ENCODE measurements at places on chromosomes 6 and 20.

- no peak for DNase-seq
Observed at GRCh38 chr6:170459451-170459850, 93.7 kb downstream of the PSMB1 start.

GRCh38 chr6:9539231-9539755 lies 875.6 kb downstream of the TFAP2A start:
- DNase-seq, result no peak

- no peak for DNase-seq
Observed at GRCh38 chr6:14440940-14441781, 323.6 kb downstream of the CD83 start.

DNA sequence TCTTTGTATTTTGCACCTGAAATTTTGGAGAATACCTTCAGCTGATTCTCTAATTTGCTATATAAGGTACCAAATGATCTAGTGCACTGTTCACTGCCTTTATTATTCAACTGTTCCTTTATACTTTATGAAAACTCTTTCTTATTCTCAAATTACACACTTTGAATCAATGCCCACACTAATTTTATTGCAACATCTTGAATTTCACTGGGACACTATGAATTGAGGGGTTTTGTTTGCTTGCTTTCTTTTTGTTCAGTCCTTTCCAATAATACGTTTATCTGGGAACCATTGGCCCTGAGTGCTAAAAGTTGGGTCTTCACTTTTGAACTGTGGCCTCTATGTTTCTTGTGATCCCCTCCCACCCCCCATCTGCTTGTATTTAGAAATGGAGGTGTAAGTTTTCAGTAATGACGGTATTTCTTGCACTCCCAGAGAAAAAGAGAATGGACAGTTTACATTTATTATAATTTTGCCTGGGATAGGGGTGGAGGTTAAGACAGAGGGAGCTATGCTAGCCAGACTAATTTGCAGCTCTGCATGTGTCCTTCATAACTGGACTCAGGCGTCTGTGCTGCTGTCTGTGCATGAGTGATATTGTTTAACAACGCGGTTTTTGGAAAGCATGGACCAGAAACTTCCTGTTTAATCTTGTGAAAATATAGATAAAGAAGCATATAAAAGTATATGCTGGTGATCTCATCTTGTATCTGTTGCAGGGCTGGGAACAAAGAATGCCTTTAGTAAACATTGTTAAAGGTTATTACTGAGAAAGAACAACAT lies 98.1 kb downstream of the DNAH8 start:
- no peak for DNase-seq

- no peak for DNase-seq
Observed at GRCh38 chr20:665276-665675, 10.3 kb downstream of the SCRT2 start.

DNA sequence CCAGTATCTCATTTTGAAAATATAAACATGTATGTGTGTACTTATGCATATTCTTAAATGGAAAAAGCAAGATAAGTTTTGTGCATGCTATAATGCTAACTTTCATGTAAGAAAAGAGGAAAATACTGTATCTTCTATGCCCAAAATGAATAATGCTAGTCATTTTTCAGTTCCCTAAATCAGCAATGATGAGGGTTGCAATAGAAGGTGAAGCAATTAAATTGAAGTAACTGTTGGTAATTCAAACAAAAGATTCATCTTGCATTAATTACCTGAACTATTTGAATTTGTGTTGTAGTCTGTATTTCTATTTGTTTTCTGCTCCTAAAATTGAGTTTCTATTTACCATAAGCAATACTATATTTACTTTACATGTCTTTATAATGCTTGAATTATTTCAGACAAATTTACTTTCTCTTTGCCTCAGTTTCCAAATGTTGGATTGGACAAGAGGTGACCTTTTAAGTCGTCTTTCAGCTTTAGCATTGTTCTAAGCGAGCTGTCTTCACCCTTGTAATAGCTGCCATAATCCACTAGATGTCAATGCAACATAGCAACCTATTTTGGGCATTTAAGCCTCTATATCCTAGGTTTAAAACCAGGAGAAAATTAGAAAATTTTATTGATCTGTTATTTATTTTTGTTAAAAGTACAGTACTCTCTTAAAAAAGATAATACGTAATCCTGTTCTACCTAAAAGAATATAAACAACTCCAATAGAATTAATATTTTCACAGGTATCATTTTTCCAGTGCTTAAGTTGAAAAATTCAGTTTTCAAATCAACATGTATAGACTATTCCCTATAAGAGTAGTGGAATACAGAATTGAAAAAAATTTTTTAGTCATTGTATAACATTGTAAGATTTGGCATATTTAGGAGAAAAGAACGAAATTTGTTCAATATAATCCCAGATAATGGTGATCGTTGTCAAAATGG lies 52.3 kb upstream of the IFNGR1 start:
- no peak for DNase-seq

GRCh38 chr6:10719296-10719963 lies 3.4 kb upstream of the TMEM14C start:
- DNase-seq, result peak; percentile 68

DNA sequence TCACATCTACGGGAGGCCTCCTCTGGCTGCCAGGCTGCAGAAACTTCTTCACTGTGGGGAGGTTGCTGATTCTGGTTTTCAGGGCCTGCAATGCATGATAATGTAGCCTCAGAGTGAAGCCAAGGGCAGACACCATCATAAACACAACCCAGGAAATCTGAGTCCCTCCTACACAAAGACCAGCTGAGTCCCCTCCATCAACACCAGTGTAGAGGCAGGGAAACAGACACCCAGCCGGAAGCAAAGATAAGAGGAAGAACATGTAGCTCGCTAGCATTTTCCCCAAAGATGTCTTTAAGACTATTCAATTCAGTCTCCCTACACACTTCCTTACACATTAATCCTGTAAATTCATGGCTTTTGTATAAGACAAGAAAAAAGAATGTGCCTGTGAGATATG lies 23.6 kb downstream of the GSTA2 start:
- no peak for DNase-seq

GRCh38 chr20:36097337-36098151 lies 57.0 kb upstream of the EPB41L1 start:
- DNase-seq, result no peak

DNA sequence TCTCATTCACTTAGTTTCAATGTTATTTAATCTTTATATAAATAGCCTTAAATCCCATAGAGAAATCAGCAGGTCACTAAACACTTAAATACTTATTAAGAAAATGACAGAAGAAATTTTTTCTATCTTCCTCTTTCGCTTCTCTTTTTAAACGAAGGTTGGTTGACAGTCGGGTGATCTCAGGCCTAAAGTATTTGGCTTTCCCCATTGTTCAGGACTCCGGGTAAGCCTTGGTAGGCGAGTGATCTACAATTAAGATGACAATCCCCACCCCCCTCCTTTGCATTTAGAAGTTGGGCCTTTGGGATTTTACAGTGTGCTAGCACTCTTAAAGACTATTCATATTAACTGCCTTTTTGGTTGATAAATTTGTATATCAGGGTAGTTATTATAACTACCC lies 19.7 kb upstream of the UTRN start:
- no peak for DNase-seq

DNA sequence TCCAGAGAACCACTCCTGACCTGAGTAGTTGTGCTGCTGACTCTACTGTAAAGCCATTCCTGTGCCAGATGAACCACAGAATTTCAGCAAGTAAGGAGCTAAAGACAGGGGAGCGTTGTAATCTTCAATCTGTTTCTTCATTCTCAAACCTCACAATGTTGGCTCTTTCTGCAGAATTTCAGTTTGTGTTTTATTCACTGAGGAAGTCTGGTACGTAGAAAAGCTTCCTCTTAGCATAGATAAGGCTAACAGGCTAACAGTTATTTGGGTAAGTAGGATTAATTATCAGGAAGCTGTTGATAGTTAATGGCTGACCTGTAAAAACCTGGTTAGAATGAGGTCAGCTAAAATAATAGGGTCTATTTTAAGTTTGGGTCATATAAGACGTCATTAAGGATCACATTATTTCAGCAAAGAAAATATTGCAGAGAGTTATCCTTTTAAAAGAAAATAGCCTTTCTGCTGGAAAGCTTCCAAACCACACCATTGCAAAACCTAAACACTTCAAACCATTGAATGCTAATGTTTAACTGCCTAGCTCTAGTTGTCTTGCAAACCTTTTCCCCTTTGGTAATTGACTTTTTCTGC lies 14.1 kb upstream of the TENT5A start:
- DNase-seq, result no peak

- no peak for DNase-seq
Observed at GRCh38 chr20:37519508-37520418, 1.3 kb upstream of the NNAT start.

GRCh38 chr6:170383466-170384035 lies 77.0 kb downstream of the FAM120B start:
- DNase-seq, result no peak

GRCh38 chr6:149967591-149967990 lies 3.8 kb downstream of the ULBP1 start:
- no peak for DNase-seq

GRCh38 chr6:158411998-158412397 lies 99.7 kb downstream of the TULP4 start:
- DNase-seq, result no peak

- DNase-seq, result no peak
Observed at GRCh38 chr6:99416892-99417767, 8.0 kb downstream of the PNISR start.

GRCh38 chr6:156406688-156407087 lies 370.5 kb upstream of the ARID1B start:
- DNase-seq, result no peak

DNA sequence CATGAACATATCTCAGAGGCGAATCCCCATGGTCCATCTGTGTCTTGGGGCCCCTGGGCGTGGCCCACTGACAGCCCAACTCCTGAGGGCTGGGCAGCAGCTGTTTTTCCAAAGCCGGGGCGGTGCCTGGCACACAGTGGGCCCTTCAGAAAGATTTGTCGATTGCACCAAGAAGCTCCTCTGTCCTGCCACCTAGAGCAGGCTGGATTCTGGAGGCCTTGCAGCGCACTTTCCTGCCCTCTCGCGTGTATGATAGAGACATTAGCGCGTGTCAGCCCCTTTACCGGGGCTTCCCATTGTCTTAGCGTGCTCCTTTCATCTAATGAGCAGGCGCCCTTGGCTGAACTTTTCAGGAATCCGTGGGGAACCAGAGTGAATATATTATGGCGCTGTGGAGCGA lies 45.4 kb downstream of the CDH4 start:
- DNase-seq, result no peak

- no peak for DNase-seq
Observed at GRCh38 chr20:4086771-4087687, 71.7 kb upstream of the RNF24 start.

- no peak for DNase-seq
Observed at GRCh38 chr6:36463676-36464075, 20.9 kb downstream of the KCTD20 start.

DNA sequence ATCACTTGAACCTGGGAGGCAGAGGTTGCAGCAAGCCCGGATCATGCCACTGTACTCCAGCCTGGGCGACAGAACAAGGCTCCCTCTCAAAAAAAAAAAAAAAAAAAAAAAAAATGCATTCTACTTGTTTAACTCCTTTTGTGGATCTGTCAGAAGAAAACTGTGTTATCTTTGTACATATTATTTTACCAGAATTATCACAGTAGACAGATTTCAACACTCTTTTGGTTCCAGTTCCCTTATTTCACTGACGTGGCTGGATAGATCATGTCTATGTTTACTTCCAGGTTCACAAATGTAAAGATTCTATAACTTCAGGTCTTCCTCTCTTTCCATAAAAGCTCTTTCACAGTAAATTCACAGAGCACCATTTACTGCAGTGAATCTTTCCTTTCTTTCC lies 18.4 kb downstream of the NUDT3 start:
- no peak for DNase-seq

DNA sequence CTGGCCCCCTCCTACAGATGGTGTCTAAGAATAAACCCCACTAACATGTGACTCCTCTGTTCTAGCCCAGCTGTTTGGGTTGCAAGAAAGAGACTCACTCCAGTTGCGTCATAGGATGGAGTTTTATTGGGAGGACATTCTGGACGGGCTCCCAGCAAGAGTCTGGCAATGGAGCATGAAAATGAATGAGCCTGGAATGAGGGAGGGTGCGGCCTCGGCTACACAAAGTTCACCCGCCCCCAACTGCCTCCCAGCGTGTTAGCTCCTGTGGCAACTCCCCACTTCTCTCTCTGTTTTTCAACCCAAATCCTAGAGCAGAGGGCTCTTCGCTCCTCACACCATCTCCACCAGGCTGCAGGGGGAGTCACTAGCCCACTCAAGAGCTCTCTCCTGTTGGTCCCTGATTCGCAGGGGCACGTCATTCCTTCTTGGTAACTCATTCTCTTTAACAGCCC lies 5.1 kb upstream of the ADAM33 start:
- DNase-seq, result no peak

DNA sequence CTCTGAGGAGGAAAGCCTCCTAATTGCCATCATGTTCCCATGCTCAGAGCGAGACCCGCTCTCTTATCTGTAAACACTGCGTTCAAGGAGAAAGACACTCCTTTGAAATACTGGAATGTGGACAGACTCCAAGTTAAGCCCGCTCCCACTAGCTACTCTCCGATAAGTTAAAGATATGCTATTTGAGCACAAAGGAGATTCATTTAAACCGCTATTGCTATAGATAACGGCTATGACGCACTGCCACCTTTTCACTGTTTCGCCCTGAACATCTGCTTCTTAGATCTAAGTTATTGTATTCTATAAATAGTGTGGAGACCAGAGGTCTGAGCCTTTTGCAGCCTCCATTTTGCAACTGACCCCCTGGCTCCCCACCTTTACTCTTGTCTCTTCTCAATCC lies 82.3 kb downstream of the GPX5 start:
- DNase-seq, result no peak

DNA sequence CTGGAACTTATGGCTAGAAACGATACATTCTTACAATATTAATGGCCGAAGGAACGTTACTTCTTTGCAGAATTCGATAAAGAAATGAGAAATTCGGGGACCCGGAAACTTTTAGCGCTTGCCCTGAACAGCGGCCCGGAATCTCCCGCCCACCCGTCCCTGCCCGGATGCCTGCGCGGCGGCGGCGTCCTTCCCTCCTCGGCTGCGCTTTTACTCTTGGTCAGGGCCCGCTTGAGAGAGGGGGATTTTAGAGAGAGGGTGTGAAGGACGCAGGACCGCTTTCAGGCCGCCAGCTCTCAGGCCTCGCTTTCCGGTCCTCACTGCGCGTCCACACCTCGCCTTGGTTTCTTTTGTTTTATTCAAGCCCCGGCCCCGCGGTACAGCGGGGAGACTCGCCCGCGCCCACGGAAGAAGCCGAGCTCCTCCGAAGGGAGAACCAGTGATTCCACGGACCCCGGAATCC lies 243.7 kb downstream of the ARID1B start:
- peak; percentile 84 for DNase-seq

DNA sequence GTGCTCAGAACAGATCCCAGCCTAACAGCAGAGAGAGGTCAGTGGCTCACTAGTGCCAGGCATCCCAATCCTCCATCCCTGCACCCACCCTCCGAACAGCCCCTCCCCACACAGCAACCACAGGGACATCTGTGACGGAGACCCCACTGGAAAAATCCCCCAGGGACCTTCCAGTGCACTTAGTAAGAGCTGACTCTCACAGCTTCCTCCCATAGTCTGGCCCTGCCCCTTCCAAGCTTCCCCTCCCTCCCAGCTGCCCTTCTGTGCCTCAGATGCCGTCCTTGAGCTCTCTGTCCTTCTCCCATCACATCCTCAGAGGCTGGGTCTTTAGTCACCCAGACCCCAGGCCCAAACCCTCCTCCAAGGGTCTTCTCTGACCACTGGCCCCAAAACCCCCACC lies 9.7 kb upstream of the THBS2 start:
- no peak for DNase-seq

Data from activated effector memory CD4-positive, alpha-beta T cell treated with anti-CD3 and anti-CD28 coated beads, Interleukin-2, amount 50 U/mL, for 16 hours (primary cell).